ENCODE measurements at places on chromosomes 16 and 17.

DNA sequence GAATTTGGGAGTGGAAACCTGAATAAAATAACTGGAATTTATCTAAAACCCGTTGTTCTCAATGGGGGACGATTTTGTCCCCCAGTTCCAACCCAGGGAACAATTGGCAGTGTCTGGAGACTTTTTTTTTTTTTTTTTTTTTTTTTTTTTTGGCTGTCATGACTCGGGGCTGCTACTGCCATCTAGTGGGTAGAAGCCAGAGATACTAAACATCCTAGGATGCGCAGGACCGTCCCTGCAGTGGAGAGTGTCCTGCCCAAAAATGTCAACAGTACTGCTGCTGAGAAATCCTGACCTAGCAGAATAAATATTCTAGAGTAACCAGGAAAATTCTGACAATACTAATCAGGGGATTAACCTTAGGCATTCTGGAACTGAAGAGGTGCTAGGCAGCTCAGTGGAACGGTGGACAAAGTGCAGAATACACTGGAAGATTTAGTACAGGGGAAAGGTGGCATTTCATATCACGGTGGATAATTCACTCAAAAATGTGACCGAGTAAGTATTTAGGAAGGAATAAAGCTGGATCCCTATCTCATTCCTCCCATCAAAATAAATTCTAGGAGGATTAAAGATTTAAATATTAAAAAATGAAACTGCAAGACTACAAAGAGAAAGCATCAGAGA is 107.6 kb downstream of the SPECC1 start:
- peak; percentile 26 for DNase-seq

DNA sequence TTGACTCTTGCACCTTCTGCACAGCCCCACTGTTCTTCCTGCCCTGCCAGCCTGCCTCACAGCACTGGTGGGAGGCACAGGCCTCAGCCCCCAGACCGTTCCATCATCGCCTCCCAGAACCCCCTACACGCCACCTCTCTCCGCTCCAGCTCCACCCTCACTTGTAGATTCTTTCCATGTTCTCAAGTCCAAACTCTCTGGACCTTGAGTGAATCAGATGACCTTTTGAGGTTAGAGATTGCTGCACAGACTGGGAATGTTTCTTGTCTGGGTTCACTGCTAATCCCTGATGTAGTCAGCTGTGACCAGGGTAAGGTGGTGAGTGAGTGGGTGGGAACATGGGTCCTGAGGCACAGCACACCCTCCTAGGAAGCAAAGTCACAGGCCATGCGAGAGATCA is 272.4 kb downstream of the IRF8 start:
- no peak for DNase-seq

- DNase-seq, result peak; percentile 50
Observed at GRCh38 chr17:74972107-74972972, at the start of gene HID1. Gene HID1, minus strand, starts transcription at chr17:74972759. Its CDS starts 103 bp downstream, at chr17:74972656.

DNA sequence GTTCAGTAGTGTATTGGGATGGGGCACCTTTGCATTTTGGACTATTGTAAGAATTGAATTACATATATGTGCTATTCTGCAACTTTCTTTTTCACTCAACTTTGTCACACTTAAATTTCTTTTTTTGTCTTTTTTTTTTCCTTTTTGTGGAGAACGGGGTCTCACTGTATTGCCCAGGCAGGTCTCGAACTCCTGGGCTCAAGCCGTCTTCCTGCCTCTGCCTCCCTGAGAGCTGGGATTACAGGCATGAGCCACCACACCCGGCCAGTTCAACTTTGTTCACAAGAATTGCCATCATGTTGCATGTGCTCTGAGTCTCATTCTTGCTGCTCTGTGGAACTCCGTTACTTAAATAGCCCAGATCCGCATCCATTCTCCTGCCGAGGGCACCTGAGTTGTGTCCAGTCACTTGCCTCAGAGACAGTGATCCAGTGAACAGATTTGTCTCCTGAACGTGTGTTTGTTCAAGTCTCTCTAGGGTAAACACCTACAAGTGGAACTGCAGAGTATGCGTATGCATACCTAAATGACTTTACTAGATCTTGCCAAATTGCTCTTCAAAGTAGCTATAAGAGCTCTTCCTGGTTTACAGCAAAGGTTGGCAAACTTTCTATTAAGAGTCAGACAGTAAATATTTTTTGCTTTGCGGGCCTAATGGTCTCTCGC is 3.4 kb upstream of the SLC38A10 start:
- DNase-seq, result no peak

DNA sequence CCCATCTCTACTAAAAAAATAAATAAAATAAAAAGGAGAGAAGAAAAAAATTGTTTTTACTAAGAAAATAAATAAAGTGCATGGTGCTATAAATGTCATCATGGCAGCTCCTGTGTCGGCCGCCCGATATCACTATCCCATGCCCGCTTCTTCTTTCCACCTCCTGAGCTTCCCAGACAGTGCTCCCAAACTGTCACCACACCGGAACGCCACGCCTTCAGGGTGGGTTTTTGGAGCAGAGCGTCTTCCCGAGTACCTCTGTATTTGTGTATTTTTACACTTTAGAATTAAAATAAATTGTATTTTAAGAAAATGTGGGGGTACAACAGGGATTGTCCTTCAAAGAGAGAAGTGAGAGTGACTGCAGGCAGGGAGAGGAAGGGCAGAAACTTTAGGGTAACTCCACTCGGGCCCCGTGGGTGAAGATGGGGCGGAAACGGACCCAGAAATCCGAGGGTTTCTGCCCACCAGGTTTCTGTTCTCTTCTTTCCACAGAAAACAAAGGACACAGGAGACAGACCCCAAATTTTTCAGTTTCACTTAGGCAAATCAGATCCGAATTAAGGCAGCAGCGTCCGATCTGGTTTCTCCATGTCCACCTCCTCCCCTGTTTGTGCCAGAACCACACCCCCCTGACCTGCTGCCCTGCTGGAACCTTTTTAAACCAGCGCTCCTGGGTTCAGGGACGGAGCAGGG is 3.6 kb upstream of the ITGAX start:
- no peak for DNase-seq

DNA sequence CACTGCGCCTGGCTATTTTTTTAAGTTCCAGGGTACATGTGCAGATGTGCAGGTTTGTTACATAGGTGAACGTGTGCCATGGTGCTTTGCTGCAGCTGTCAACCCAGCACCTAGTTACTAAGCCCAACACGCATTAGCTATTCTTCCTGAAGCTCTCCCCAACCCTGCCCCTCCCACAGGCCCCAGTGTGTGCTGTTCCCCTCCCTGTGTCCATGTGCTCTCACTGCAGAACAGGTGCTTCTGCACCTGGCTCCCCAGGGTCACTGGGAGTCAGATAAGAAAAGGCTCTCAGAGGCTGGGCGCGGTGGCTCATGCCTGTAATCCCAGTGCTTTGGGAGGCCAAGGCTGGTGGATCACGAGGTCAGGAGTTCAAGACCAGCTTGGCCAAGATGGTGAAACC is 6.2 kb downstream of the HASPIN start:
- no peak for DNase-seq

GRCh38 chr17:1807890-1808289 is 21.8 kb downstream of the SMYD4 start:
- no peak for DNase-seq

- no peak for DNase-seq
Observed at GRCh38 chr16:53565296-53565863, 62.4 kb upstream of the AKTIP start.

- no peak for DNase-seq
Observed at GRCh38 chr17:63480826-63481487, 4.1 kb downstream of the ACE start.

- DNase-seq, result no peak
Observed at GRCh38 chr16:73157861-73158260, 109.9 kb upstream of the ZFHX3 start.

DNA sequence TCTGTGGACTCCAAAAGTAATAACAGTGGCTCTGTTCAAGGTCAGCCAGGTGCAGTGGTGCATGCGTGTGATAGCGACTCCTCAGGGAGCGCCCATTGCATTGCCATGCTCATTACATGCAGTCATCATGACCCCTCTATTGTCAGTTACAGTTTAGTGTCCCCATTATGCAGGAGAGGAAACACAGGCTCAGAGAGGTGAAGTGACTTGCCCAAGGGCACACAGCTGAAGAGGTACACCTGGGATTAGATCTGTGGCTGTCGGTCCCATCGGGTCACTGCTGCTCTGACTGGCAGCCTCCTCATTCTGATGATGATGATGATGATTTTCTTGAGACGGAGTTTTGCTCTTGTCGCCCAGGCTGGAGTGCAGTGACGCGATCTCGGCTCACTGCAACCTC is 7.6 kb downstream of the LAT start:
- no peak for DNase-seq

DNA sequence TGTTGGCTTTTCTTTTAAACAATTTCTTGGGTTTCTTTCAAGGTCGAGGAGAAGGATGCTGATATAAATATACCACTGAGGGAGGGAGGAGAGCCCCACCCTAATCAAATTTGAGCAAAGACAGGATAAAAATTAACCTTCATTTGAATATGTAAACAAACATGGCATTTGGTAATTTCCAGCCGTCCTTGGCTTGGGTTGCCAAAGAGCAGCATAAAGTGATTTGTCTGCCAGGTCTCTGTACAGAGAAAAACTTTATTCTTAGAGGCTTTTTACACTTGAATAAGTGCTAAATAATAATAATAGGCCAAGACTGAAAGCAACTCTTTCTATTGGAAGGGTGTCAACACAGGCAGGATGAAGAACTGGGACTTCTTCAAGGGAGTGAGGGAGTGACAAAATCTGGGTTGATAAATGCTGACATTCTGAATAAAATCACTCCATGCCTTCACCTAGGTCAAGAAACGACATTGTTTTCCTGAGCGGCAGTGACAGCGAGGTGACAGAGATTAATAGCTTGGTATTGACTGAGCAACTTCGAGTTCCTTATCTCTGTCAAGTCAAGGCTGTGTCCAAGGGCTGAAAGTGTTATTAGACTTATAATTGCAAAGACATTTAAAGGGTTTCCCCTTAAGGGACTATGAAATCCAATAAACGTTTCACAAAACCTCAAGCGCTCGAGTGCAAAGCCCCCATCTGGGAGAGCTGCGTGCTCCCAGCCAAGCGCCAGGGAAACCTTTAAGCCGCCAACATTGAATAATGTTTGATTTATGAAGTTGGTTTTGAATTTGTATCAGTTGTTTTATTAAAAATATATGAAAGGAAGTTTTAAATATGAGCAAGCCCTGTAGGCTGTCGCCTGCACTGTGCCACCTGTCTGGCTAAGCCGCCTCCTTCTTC is 269.5 kb upstream of the N4BP1 start:
- DNase-seq, result no peak

- peak; percentile 18 for DNase-seq
Observed at GRCh38 chr16:22206842-22207714, 1.0 kb downstream of the EEF2K start.

- DNase-seq, result no peak
Observed at GRCh38 chr16:1534021-1535020, 855 bp downstream of the TMEM204 start.

- DNase-seq, result no peak
Observed at GRCh38 chr17:41982026-41982760, 15.6 kb downstream of the CNP start.

DNA sequence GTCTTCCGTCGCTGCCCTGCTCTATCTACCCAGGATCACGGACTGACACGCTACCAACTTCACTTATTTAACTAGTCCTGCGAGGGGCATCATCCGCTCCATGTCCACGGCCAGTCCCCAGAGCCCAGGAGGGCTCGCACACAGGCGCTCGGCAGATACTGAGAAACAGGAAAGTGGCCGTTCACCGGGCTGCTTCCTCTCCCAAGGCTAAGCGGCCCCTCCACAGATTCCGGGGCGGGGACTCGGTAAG is 388 bp downstream of the OXLD1 start:
- no peak for DNase-seq

- no peak for DNase-seq
Observed at GRCh38 chr16:31508706-31509195, 560 bp upstream of the RUSF1 start.
